ENCODE measurements at places on chromosomes 5 and 9.

DNA sequence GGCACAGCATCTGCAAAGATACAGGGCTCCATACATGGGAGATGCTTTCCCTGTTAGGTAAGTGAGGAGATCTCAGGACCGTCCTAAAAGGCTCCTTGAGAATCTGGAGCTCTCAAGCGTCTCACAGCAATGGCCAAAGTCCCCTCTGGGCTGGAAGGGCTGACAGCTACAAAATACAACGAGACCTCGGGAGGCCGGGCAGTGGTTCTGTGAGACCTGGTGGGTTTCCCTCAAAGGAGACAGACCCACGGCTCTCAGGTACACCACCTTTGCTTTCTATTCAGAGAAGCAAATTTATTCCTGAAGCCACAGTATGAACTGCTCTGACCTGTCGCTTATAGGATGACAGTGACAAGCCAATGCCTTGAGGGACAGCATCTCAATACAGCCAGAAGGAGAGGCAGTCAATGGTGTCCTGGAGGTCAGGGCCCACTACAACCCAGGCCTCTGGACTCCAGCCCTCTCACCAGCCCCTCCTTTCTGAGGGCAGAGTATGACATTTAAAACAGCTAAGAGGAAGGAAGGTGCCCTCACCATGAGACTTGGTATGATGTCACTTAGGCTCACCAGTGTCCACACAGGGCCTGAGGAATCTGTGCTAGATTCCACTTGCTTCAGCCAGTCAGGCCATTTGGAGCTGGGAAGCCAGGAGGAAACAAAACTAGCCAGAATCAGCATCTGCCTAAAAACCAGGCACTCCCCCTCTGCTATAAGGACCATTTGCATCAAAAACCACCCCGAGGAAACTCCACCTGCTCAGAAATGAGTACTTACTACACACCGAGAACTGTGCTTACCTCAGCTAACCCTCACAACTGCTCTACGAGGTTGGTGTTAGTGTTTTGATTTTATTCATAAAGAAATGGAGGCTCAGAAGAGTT is 86.5 kb upstream of the FSTL4 start:
- DNase-seq, result no peak

DNA sequence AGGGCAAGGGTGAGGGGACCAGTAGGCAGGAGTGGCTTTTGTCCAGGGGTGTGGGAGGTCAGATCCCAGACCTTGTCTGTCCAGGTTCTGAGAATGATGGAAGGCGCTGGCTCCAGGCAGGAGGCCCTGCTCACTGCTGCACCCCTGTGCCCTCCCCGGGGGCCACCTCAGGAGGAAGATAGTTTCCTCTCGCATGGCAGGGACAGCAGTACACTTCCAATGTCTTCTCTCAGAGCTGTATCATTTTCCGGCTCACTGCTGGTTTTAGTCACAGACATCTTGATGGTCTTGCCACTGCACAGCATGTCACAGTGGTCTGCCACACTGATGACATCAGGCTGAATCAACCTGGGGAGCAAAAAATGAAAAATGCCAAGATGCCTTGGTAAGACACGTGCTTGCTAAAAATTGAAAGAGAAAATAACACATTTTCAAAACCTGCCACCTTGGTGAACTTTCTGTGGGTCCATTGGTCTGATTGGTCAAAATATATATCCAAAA is 3.3 kb upstream of the SLC6A3 start:
- no peak for DNase-seq

DNA sequence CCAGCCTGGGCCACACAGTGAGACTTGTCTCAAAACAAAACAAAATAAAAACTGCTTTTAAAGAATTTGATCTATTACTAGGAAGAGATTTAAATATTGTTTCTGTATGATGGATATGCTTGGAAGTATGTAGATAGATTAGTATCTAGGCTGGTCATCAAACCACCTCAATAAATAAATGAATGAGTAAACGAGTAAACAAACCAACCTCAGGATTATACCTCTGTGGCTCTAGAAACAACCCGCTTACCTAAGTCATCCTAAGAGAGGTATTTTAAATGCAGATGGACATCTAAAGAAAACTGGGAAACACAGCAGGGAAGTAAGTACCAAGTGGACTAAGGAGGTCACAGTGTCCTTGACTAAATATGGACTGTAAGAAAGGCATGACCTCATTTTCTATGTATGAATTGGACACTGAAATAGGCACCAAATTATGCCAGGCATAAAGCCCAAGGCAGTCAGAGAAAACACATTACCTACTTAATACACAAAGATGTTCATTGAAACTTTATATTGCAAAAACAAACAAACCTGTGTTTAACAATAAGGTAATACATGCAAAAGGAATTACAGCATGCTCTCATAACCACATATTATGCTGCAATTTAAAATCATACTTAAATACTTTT is 7.3 kb downstream of the ANKH start:
- no peak for DNase-seq

- DNase-seq, result no peak
Measured at GRCh38 chr9:132242621-132243155, 80.8 kb downstream of the NTNG2 start.

GRCh38 chr5:100840370-100840769 is 62.7 kb downstream of the ST8SIA4 start:
- no peak for DNase-seq

Measured in activated naive CD4-positive, alpha-beta T cell (primary cell).